Endothelial cell (in vitro differentiated cells): ENCODE measurements at places on chromosomes 11 and 22. TPM values are rescaled to one million over a fixed set of nuclear protein-coding genes. Genes with fewer than 3 reads are reported as not detected.

GRCh38 chr11:56977314-56977713 lies 11.4 kb upstream of the OR5AK2 start:
- no peak for DNase-seq
- H3K27ac ChIP-seq, result no peak overlapping the region
- no peaks in the 10 kb centered on the region for H3K4me1 ChIP-seq
- H3K36me3 ChIP-seq, result no peaks in the 10 kb centered on the region
- H3K4me3 ChIP-seq, result no peak overlapping the region

- H3K27me3 ChIP-seq, result no peaks in the 10 kb centered on the region
- DNase-seq, result no peak
- H3K4me3 ChIP-seq, result peak overlapping the region; percentile 69
These were observed 7.3 kb upstream of the SGSM3 start for GRCh38 chr22:40363059-40363458.

The OR10A5 gene
- total RNA-seq, result not detected

GRCh38 chr11:123291201-123291869 lies 96.3 kb upstream of the CLMP start:
- no peaks in the 10 kb centered on the region for H3K36me3 ChIP-seq
- no peak overlapping the region for H3K27ac ChIP-seq
- no peak overlapping the region for H3K4me3 ChIP-seq
- DNase-seq, result no peak

The MTMR3 gene
- 39.1 TPM for total RNA-seq

GRCh38 chr22:22422629-22423112 lies 85.9 kb downstream of the ZNF280B start:
- H3K4me3 ChIP-seq, result no peak overlapping the region
- H3K36me3 ChIP-seq, result no peaks in the 10 kb centered on the region
- peaks cover 3% of the 10 kb centered on the region for H3K4me1 ChIP-seq
- peak; percentile 80 for DNase-seq
- no peak overlapping the region for H3K27ac ChIP-seq
- H3K27me3 ChIP-seq, result peaks cover 4% of the 10 kb centered on the region

The MLC1 gene
- total RNA-seq, result 1.2 TPM

GRCh38 chr22:50556703-50557102 lies 6.0 kb downstream of the SYCE3 start:
- H3K27me3 ChIP-seq, result peaks cover 16% of the 10 kb centered on the region
- H3K36me3 ChIP-seq, result no peaks in the 10 kb centered on the region
- H3K27ac ChIP-seq, result no peak overlapping the region
- H3K4me1 ChIP-seq, result peaks cover 3% of the 10 kb centered on the region

The SCN3B gene
- total RNA-seq, result 34.1 TPM

- no peak for DNase-seq
- peaks cover 21% of the 10 kb centered on the region for H3K27me3 ChIP-seq
- H3K27ac ChIP-seq, result no peak overlapping the region
These were observed 91.7 kb downstream of the TP53I11 start for GRCh38 chr11:44858796-44859527.

DNA sequence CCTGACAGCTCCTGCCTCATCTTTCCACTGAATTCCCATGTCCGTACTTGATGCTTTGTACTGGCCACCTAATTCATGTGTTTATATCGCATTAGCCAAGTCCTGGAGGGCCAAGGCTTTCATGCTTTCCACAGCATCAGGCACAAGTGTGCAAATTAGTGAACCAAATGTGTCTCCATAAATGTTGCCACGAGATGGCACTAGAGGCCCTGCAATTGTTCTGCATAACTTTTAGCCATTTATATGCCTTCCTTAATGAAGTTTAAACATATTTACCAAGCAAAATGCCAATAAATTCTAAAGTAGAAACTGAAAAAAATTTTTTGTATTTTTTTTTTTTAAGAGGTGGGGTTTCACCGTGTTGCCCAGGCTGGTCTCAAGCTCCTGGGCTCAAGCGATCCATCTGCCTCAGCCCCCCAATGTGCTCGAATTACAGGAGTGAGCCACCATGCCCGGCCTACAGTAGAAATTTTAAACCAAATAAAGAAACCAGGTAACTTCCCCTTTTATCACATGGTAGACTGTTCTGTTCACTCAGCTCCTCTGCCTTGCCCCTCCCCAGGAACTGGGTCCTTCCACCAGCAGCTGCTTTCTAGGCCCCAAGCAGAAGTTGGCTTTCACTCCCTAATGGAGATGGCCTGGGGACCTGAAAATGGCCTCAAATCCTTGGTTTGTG lies 20.8 kb upstream of the IL18BP start:
- H3K27ac ChIP-seq, result no peak overlapping the region
- no peaks in the 10 kb centered on the region for H3K27me3 ChIP-seq
- no peaks in the 10 kb centered on the region for H3K36me3 ChIP-seq
- H3K4me1 ChIP-seq, result no peaks in the 10 kb centered on the region
- DNase-seq, result peak; percentile 53

The GDPD4 gene
- not detected for total RNA-seq

- no peak for DNase-seq
- H3K27ac ChIP-seq, result no peak overlapping the region
- peaks cover 30% of the 10 kb centered on the region for H3K4me1 ChIP-seq
- H3K36me3 ChIP-seq, result no peaks in the 10 kb centered on the region
These were observed 25.4 kb upstream of the SMTN start for GRCh38 chr22:31055635-31056159.

- no peaks in the 10 kb centered on the region for H3K36me3 ChIP-seq
- peaks cover 1% of the 10 kb centered on the region for H3K27me3 ChIP-seq
- DNase-seq, result no peak
- no peak overlapping the region for H3K27ac ChIP-seq
These were observed 131.5 kb downstream of the SPATA19 start for GRCh38 chr11:133713844-133714243.

DNA sequence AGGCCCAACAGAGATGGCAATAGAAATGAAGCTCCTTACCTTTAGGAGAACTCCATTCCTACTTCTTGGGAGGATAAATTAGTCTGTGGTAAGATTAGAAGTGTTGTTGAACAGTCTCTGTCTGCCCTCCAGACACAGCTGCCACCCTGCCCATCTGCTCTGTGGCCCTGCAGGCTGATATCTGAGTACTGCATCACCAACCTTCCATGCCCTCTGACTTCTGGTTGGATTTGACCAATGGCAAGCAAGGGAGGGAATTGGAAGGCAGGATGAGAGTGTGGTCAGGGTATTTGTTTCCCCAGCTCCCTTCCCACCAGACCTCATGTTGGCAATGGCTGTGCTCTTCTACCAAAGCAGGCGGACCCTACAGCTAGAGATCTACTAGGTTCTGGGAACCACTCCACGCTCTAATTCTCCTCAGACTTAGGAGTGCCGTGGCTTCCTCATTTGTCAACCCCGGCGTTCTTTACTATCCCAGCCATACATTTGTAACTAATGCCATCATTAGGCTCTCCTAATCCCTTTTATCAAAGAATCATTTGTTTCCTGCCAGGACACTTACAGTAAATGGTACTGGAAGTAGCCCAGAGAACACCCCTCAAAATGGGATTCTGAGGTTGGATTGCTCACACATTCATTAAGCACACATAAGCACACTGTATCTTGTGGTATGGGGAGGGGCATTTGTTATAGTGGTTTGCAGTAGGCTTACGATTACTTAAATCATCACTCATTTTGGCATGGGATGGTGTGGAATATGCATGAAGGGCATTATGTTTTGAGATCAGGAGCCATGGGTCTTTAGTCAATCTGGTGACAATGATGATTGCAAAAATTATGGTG lies 35.4 kb upstream of the CD44 start:
- no peaks in the 10 kb centered on the region for H3K4me1 ChIP-seq
- H3K27me3 ChIP-seq, result no peaks in the 10 kb centered on the region
- no peak overlapping the region for H3K4me3 ChIP-seq
- no peak for DNase-seq

The CASP12 gene
- 0.95 TPM for total RNA-seq

The SHANK3 gene
- total RNA-seq, result 223 TPM

GRCh38 chr11:20035701-20036601 lies 124.3 kb downstream of the DBX1 start:
- H3K27me3 ChIP-seq, result peaks cover 6% of the 10 kb centered on the region
- H3K4me1 ChIP-seq, result peaks cover 37% of the 10 kb centered on the region
- no peak overlapping the region for H3K4me3 ChIP-seq

DNA sequence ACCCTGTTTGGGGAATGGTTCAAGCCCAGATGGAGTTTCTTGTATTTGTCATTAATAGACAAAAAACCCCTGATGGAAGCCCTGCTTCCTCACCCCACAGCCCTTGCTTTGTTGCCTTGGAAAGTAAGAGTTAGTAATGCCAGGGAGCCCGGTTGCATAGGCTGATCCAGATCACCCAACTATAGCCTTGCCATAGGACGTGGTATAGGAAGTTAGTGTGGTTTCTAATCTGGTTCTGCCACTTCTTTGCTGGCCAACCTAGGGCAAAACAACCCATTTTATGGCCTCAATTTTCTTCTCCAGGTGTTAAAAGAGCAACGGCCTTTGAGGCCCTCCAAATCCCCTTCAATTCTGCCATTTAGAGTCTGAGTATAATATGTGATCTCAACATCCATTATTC lies 97.9 kb downstream of the STIM1 start:
- no peak for DNase-seq
- no peak overlapping the region for H3K27ac ChIP-seq
- H3K4me1 ChIP-seq, result peaks cover 6% of the 10 kb centered on the region
- peaks cover 2% of the 10 kb centered on the region for H3K27me3 ChIP-seq
- H3K36me3 ChIP-seq, result no peaks in the 10 kb centered on the region

The KCNJ4 gene
- total RNA-seq, result 0.21 TPM

DNA sequence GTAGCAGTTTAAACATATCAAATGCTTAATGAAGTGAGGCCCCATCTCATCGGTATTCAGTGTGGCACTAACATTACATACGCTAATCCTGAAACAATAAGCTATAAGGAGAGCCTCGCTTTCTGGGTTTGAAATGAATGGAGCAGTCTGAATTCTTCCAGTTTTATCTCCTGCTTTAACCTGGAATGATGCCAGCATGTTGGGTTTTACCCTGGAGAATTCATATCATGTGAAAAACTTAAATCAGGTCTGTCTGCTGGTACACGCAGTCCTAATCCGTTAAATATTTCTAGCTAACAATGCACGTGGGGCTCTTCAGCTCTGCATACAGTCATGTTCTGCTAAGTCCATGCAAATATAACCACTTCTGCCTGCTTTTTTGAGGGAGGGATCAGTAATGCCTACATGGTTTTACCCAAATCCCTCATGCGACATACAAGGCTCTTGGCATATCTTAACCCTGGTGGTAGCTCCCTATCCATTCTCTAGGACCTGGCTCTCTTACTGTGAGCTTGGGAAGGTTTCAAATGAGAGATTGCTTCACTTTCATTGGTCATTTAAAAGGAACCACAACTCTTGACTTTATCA lies 92.7 kb downstream of the COMMD9 start:
- H3K4me1 ChIP-seq, result peaks cover 3% of the 10 kb centered on the region
- no peak overlapping the region for H3K4me3 ChIP-seq
- H3K27me3 ChIP-seq, result peaks cover 2% of the 10 kb centered on the region
- peaks cover 6% of the 10 kb centered on the region for H3K36me3 ChIP-seq
- DNase-seq, result no peak

DNA sequence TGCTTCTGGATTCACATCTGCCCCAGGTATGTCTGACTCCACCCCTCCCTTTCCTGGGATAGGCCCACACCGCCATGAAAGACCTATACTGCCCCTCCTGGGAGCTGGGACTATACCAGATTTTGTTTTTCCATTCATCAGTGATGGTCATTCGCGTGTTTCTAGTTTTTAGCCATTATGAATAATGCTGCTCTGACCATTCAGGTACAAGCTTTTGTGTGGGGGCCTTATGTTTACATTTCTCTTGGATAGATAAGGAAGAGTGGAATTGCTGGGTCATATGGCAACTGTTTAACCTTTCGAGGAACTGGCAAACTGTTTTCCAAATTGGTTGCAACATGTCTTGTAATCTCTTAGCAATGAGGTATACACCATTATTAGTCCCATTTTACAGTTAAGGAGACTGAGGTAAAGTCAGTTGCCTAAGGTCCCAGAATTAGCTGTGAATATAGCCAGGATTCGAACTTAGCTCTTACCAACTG lies 1.2 kb upstream of the TBC1D10A start:
- peak overlapping the region; percentile 85 for H3K4me3 ChIP-seq
- H3K36me3 ChIP-seq, result peaks cover 16% of the 10 kb centered on the region
- peaks cover 14% of the 10 kb centered on the region for H3K4me1 ChIP-seq
- peaks cover 7% of the 10 kb centered on the region for H3K27me3 ChIP-seq

The PTGDR2 gene
- not detected for total RNA-seq

GRCh38 chr11:65884716-65885092 lies 3.6 kb downstream of the FIBP start:
- H3K27me3 ChIP-seq, result peaks cover 20% of the 10 kb centered on the region
- no peak overlapping the region for H3K27ac ChIP-seq
- peaks cover 22% of the 10 kb centered on the region for H3K4me1 ChIP-seq
- no peak overlapping the region for H3K4me3 ChIP-seq

DNA sequence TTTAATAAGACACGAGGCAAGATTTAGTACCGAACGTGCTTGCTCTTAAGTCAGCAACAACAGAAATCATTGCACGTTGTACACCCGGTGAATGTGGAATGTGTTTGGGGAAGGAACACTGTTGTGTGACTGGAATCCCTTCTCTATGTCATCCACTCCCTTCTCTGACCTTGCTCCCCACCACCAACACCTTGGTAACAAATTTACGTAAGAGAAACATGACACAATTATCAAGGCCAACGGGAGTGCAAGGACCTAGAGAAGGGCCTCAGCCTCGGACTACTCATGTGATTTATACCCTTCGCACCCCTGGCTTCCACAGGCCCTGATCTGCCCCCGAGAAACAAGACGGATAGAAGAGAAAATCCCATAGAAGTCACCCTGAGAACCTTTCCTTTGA lies 236.2 kb downstream of the LARGE1 start:
- no peak for DNase-seq
- H3K27ac ChIP-seq, result no peak overlapping the region
- H3K27me3 ChIP-seq, result peaks cover 3% of the 10 kb centered on the region
- no peak overlapping the region for H3K4me3 ChIP-seq

The USP28 gene
- 89.8 TPM for total RNA-seq

The SULT4A1 gene
- total RNA-seq, result 16.5 TPM

DNA sequence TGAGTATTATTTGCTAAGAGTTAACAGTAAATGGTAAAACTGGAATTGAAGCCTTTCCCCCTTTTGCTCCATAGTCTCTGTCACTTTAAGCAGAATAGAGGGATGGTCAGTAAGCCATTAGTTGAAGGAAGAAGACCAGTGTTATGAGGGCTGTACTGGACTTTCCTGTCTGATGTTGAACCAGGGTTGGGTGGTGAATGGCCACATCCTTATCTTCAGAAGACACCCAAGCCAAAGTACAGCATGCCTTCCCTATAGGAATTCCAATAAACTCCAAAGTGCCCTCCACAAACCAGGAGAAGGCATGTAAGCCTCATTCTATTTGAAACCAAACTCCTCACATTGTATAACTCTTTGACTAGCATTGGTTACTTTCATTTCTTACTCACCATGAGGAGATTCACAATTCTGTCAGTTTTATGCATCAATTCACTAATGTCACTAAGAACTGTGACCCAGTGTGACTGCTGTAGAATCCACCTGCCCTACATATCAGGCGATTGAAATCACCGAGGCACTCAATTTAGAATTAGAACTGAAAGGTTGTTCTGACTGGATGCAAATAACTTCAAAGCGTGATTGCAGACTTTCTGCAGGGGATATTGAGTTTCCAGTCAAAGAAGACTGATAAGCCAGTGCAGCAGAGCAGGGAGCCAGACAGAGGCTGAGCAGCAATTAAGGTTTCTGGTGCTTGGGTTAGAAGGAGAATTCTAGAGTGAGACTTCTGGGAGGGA lies 107.1 kb upstream of the DDI1 start:
- no peak for DNase-seq
- H3K4me3 ChIP-seq, result no peak overlapping the region
- no peak overlapping the region for H3K27ac ChIP-seq
- no peaks in the 10 kb centered on the region for H3K27me3 ChIP-seq
- no peaks in the 10 kb centered on the region for H3K36me3 ChIP-seq

The OR52E8 gene
- total RNA-seq, result not detected
